ENCODE measurements at places on chromosomes 5 and 9.

DNA sequence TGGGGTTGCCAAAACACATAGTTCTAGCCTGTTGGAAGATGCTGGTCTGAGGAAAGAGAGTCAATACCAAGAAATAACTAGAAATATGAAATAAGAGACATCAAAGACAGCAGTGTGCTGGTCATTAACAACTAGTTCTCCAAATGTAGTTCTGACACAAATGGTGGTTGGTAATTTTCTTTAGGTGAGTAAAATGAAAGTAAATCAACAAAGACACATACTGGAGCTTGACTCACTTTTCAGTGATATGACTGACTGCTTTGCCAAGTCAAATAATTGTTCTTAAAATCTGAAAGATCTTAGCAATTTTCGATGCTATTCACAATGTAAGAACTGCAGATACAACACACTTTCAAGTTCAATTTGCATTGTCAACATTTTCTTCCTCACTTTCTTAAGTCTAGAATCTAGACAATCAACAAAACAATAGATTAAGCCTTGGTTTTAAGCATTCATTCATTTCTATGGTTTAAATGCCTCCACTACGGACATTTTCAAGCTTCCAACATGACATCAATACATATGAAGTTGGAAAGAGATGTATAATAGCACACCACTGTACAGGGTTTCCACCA is 166.8 kb upstream of the MAP3K1 start:
- DNase-seq, result no peak

DNA sequence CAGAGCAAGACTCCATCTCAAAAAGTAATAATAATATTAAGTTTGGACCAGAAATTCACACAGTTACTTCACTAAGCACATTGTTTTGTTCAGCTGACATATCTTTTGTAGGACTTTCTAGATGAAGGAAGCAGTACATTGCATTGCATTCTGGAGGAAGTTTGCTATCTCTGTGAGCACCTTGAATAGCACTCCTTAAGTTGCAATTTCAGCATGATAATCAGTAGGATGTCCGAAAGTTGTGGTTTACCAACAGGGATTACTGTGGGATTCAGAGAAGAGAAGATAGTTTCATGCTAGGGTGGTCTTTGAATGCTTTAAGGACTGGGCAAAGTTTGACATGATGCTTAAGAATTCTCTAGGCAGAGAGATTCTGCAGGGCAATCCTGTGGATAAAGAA is 18.4 kb upstream of the TTC23L start:
- DNase-seq, result no peak

GRCh38 chr5:72433522-72433921 is 73.7 kb downstream of the ZNF366 start:
- no peak for DNase-seq

DNA sequence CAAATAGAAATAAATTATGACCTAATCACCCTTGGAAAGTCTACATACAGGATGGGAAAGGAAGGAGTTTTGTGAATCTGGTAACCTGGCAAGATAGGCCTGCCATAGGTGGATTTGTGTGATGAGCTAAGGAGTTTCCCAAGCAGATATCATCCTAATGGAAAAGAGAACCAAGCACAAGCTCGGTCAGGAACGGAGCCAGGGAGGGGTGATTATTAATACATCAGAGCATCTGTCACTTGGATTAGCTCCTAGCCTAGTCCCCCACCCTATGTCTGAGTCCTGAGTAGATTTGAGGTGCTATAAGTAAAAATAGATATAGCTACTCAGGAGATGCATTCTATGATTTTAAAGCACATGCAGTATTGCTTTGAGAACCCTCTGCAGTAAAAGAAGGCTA is 57.3 kb upstream of the SMARCA2 start:
- DNase-seq, result no peak

GRCh38 chr5:55973296-55973695 is 21.5 kb downstream of the IL6ST start:
- DNase-seq, result no peak

DNA sequence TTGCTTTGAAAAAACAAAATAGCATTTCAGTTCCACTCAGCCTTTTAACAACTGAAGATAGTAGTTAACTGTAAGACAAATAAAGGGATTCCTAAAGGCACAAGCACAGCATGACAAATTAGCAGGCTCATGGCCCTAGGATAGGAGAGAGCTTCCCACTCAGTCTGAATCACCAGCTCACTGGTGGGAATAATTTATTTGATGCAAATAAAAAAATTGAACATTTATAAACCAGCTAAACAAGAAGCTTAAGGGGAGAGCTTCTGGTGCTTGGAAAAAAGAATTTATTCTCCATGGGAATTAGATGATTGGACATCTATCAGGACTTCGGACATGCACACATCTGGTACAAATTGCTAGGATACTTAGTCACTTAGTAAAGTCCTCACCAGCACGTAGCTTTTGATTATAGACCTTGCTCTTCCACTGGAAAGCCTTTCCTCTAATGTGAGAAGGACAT is 294.1 kb upstream of the TNC start:
- no peak for DNase-seq

DNA sequence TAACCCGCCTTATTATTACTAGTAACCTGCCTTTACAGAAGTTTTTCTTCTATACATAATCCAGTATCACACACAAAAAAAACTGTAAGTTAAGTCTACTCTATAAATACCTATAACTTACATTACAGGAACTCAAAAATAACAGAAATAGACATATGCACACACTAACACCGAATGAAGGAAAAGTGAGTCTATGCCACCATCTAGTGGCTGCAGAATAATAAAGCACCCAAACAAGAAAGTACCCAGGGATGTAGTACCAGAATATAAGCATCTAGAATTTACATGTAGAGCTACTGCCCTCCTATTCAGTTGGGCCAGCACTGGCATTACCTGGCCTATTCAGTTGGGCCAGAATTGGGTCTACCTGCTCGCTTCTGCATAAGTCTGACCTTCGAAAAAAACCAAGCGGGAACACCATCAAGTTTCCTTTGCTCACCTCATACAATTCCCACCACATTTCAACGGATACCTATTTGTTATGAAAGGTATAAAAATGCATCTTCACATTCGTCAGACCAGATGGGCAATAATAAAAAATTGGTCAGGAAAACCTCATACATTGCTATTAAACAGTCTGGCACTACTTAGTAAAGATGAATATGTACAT is 4.0 kb upstream of the NIPSNAP3A start:
- peak; percentile 61 for DNase-seq

- peak; percentile 41 for DNase-seq
Observed at GRCh38 chr9:121612511-121612998, 38.9 kb upstream of the DAB2IP start.

- no peak for DNase-seq
Observed at GRCh38 chr5:163089230-163089629, 348.2 kb upstream of the CCNG1 start.

- peak; percentile 28 for DNase-seq
Observed at GRCh38 chr5:134874831-134875655, 872 bp downstream of the TXNDC15 start.

GRCh38 chr5:180647941-180648500 is 1.4 kb downstream of the FLT4 start:
- DNase-seq, result no peak

DNA sequence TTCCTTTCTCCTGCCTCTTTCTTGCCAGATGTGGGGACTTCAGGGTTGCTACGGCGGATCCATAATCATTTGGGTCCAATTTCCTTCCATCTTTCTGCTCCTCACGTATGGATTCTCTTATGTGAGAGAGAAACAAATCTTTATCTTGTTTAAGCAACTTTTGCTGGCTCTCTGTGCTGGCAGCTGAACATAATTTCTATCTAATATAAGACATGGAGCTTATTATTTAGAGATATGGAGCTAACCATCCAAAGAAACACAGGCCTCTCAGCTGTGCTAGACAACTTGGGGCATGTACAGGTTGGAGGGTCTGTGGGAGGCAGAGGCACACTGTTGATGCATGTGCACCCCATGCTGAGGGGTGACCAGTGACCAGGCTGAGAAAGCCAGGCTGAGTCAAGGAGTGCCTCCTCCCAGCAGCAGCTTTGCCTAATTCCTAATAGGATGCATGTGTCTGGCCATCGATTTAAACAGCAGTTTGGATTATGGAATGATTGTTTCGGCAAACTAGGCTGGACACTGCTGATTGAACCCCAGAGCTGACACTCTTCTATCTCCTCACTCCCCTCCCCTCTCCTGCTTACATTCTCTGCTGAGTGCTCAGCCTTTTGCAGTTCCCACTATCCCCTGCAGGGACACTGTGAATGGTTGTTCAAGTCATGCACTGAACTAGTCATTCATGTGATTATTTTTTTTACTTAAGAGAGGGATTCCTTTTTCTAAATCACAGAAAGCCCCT is 195.8 kb downstream of the ERCC6L2 start:
- no peak for DNase-seq

GRCh38 chr5:118937393-118938061 is 50.8 kb downstream of the DTWD2 start:
- peak; percentile 18 for DNase-seq

DNA sequence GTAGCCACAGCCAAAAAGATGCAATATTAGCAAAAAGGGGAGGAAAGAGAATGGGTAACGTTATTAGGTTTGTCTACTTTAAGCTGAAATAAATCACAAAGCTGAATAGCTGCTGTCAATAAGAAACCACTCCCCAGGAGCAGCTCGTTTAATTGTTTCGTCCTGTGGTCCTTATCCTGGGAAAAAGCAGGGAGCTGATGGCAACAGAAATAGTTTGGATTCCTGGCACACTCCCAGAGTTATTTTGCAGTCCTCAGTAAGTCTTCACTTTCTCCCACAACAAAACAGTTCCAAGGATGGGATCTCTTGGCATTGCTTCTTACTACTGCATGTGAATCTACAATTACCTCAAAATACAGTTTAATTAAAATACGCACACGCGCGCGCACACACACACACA is 28.8 kb downstream of the FRMD3 start:
- DNase-seq, result no peak

GRCh38 chr5:71974165-71974564 is 133.1 kb upstream of the MAP1B start:
- DNase-seq, result no peak

GRCh38 chr5:149011084-149011483 is 51.8 kb downstream of the SH3TC2 start:
- DNase-seq, result peak; percentile 17

- DNase-seq, result no peak
Observed at GRCh38 chr9:115921301-115921700, 232.3 kb upstream of the PAPPA start.

- no peak for DNase-seq
Observed at GRCh38 chr5:153151558-153151957, 338.9 kb upstream of the GRIA1 start.

GRCh38 chr9:138071292-138071691 is 193.7 kb downstream of the CACNA1B start:
- no peak for DNase-seq

GRCh38 chr5:156598964-156599363 is 251.1 kb upstream of the PPP1R2B start:
- DNase-seq, result no peak

GRCh38 chr5:65734921-65735320 is 12.9 kb downstream of the NLN start:
- DNase-seq, result no peak

DNA sequence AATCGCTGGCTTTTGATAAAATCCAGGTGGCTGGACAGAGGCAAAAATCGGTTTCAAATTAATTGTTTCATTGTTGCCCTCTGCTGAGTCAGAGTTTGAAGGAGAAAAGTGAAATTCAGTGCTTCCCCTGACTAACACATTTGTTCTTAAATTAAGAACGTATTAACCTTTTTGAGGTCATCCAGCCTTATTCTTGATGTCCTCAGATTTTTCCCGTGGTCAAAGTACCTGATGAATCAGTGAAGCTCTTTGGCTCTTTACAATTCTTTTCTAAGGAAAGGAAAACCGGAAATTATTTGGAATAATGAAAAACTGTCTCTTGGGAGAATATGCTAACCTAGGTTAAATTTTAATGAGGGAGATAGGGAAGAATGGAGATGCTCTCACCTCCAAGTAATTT is 21.6 kb downstream of the OSMR start:
- DNase-seq, result no peak

- no peak for DNase-seq
Observed at GRCh38 chr9:33442125-33442524, 5.3 kb downstream of the AQP3 start.

DNA sequence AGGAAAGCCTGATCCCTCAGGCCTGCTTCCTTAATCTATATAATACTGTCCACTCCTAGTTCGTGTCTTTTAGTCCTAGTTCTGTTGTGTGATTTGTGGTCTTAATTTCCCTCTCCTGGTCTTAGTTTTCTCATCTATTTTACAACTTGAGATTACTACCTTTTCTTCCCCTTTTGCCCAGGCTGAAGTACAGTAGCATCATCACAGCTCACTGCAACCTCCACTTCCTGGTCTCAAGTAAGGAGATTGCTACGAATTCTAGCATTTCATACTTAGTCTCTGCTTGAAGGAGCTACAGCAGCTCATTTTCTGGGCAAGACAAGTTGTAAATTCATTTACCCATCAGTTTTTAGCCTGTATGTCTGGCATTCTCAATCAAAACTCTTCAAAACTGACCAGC is 5.5 kb downstream of the TRIM32 start:
- no peak for DNase-seq

GRCh38 chr5:67235399-67236110 is 39.0 kb upstream of the CD180 start:
- no peak for DNase-seq

DNA sequence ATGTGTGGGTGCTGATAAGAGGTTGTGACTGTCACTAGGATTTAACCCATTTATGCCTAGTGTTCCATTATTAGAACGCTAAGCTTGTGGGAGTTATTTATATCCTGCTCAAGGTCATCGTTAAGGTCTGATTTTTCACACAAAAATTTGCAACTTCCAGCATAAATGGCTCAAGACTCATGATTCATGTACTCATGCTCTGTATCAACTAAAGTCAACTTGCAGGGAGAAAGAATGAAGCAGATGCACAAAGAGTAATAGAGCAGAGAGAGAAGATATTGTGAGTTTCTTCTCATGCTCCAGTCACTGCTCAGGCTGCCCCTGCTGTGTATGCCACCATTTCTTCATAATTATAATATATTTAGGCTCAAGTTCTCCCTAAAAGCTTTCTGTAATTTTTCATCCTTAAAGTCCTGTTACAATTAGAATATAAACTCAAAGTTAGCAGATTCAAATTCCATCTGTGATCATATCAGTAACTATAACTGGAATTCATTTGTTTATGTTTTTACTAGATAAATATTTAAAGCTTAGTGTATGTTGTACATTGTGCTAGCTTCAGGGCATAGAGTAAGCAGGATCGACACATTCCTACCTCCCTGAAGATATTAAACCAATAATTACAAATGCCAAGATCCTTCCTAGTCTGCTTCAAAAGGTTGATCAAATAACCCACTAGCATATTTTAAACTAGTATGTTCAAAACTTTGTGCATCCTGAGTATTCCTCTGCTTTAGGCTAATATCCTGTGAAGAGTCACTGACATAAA is 136.7 kb downstream of the NUDT12 start:
- DNase-seq, result no peak

GRCh38 chr5:95241635-95242034 is 43.3 kb downstream of the MCTP1 start:
- DNase-seq, result no peak

GRCh38 chr9:108845947-108846346 is 9.8 kb downstream of the ACTL7B start:
- DNase-seq, result no peak

GRCh38 chr9:135608294-135608998 is 30.9 kb downstream of the GLT6D1 start:
- no peak for DNase-seq

All from LoVo (cell line).